NCI-H446 treated with DMSO at 0.1 percent for 48 hours (cell line): ENCODE measurements at places on chromosomes 4 and X.

- no peak for DNase-seq
Measured at GRCh38 chr4:73315091-73315490, 56.5 kb upstream of the ANKRD17 start.

GRCh38 chr4:2786794-2787229 lies 6.1 kb upstream of the SH3BP2 start:
- no peak for DNase-seq

DNA sequence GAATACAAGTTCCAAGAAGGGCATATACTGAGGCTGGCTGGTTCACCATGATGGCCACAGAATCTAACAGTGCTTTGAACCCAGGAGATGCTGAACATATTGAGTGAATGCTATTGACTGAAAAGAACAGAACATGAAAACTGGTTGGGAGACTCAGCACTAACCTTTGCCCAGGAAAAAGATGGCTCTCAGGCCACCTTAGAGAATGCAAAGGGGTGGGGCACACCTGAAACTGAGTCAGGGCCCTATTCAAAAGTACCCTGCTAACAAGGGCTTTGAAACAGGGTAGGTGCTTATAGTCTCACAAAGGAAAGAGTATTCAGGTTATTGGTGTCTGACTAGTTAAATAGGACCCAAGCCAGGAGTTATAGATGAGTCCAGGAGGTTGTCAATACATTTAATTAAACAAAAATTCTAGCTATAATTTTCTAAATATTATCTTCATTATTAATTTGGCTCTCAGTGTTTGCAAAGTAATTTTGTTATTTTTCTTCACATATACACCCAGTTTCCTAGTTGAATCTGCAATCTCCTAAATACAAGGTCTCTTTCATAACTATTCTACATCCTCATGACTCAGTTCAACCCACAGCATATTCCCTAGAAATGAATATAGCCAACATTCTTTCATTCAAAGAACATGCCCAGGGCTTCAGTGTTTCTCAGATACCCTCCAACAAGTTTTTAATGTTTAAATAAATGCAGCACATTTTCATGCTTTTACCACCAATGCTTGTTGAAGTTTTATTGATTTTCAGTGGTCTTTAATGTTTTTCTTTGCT lies 144.2 kb upstream of the RAPGEF2 start:
- no peak for DNase-seq

- DNase-seq: no peak
Measured at GRCh38 chrX:67727576-67727975, 183.8 kb downstream of the AR start.

GRCh38 chr4:119626943-119627266 lies 1.7 kb downstream of the PDE5A start:
- no peak for DNase-seq

- no peak for DNase-seq
Measured at GRCh38 chrX:50876551-50876950, 34.0 kb upstream of the BMP15 start.
